ENCODE measurements at places on chromosomes 2 and 18.

DNA sequence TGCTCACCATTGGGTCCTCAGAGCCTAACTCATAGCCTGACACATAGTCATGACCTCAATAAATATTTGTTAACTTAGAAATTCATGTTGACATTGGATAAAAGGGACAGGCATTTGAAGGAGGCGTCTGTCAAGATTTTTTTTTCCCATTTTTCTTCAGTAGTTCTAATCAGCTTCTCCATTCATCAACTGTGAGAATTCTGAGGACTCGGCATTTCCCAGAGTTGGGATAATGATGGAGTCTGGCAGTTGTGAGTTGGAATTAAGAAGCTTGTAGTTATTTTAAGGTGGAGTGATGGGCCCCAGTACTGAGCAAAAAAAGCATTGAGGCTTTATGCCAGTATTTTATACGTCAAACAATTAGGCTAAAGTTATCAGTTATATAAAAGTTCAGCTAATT lies 4.6 kb downstream of the SPATS2L start:
- no peak for DNase-seq

DNA sequence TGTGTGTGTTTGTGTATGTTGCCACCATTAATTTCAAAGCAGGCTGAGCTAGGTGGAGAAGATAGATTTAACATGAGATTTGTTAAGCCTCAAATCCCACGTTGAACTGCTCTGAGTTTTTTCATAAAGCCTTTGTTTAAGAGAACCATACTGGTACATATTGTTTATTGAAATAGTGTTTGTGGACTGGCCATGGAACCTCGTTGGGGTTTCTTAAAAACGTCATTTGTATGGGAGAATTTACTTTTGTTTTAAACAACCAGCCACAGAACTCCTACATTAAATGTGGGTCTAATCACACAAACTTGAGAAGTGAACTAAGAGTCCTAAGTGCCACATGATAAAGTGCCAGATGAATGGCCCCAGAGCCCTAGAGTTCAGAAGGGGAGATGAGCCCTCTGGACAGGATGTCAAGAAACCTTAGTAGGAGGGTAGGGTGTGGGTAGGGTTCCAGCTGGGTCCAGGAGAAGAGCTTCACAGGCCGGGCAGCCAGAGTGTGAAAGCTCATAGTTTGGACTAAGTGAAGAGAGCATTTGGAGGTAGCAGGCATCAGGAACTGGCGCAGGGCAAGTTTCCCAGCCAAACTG lies 120.6 kb upstream of the EML6 start:
- DNase-seq: no peak

- DNase-seq: no peak
Observed at GRCh38 chr2:42918671-42919318, 126.4 kb upstream of the HAAO start.

DNA sequence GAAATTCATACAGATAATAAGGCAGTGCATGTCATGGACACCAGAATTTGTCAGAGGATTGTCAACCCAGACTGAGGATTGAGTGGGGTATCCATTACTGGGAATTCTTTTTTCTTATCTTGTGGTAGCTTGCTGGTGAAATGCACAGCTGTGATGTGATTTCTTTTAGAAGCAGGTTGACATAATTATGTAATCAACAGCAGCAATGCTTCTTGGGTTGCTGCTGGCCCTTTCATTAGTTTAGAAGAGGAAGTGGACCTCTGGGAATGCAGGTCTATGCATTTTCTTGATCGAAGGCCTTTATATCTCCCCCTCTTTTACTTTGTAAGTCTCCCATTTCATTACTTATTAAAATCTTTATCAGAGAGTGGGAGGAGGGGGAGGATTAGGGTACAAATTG lies 319.9 kb downstream of the AGPS start:
- no peak for DNase-seq

- no peak for DNase-seq
Observed at GRCh38 chr18:60469387-60470100, 97.0 kb upstream of the MC4R start.

- no peak for DNase-seq
Observed at GRCh38 chr2:241185961-241186360, 2.5 kb upstream of the ANO7 start.

DNA sequence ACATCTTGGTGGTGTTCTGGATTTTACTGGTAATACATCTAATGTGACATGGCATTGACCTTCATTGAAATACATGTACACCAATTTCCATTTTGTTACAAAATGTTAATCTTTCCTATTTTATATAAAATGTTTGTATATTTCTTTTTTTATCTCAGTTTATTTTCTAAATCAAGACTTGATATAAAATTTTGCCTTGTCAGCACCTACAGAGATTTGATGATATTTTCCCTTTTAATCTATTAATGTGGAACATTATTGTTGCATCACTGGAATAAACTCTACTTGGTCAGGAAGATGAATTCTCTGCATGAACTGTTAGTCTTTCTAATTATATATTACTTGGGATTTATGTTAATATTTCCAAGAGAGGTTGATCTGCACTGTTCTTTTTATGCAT lies 294.0 kb upstream of the ETAA1 start:
- DNase-seq: no peak

DNA sequence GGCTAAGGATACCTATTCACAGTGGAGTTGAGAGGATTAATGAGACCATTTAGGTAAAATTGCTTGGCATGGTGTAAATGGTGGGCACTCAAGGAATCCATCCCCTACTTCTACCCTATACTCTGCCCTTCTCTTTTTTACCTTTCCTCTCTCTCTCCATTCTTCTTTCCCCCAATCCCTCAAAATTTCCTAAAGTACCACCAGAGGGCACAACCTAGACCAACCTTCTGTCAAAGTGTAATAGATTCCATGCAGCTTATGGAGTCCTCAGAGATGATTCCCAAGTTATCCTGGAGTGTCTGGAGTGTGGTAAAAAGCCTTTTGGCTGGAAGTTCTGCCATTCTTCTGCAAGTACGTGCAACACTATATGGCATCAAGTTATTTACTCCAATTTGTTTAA lies 33.0 kb upstream of the CCDC195 start:
- DNase-seq: no peak

GRCh38 chr18:9210966-9211365 lies 74.4 kb downstream of the ANKRD12 start:
- no peak for DNase-seq

- DNase-seq: no peak
Observed at GRCh38 chr2:207787017-207787416, 17.3 kb upstream of the FZD5 start.

GRCh38 chr18:9206421-9206820 lies 69.8 kb downstream of the ANKRD12 start:
- no peak for DNase-seq

- DNase-seq: no peak
Observed at GRCh38 chr2:182435754-182436153, 8.9 kb upstream of the PDE1A start.

DNA sequence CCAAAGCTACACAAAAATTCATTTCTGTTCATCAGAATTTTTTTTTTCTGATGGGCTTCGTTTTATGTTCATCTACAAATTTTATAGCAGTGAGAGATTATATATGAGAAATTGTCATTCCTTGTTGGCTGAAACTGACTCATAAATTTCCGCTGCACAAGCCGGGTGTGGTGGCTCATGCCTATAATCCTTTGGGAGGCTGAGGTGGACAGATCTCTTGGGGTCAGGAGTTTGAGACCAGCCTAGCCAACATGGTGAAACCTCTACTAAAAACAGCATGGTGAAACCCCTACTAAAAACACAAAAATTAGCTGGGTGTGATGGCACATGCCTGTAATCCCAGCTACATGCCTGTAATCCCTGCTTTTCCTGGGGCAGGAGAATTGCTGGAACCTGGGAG lies 72.0 kb downstream of the PLEKHM3 start:
- no peak for DNase-seq

DNA sequence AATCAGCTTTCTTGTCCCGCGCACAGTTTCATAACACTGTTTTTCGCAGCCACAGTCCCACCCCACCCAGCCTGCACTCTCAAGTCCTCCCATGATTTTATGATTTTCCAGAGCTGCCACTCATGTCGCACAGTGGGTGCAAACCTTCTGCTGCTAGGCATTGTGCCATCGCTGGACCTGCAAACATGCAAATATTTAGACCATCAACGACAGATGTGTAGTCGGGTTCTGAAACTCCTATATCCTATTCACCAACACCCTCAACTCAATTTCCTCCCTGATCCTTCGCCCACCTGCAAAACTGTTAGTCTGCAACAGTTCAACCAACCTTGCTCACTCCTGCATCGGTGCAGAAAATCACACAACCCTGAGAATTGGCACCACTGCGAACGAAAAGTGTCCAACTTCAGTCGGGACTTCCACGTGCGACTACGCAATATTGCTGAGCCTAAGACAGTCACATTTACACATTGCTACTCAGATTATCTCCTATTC lies 871 bp upstream of the ALS2 start:
- DNase-seq: no peak
